Forelimb muscle (tissue), 1 donor: ENCODE measurements at places on chromosomes 4 and X. TPM values are rescaled to one million over a fixed set of nuclear protein-coding genes. Genes with fewer than 3 reads are reported as not detected.

- no peak for DNase-seq
These were observed at the start of gene RPS6KA6 for GRCh38 chrX:84187533-84188319. RPS6KA6 (minus strand) TSS chrX:84188199; CDS start chrX:84187899, 300 bp downstream.

DNA sequence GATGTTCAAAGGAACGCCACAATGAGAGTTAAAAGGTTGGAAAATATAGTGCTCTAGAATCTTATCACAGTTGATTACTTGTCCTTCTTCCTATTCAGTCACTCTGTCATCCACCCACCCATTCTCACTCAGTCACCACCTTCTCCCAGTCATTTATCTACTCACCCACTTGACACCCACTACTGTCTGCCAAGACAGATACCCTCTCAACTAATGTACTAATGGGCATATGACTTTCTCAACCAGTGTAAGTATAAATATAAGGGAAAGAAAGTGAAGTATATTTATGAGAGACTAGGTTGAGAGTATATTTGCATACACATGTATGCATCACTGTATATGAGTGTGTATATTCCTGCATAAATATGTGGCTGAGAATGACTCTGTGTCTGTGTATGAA lies 20.0 kb downstream of the MID2 start:
- DNase-seq, result no peak

GRCh38 chr4:84530871-84531270 lies 31.8 kb upstream of the NKX6-1 start:
- no peak for DNase-seq

DNA sequence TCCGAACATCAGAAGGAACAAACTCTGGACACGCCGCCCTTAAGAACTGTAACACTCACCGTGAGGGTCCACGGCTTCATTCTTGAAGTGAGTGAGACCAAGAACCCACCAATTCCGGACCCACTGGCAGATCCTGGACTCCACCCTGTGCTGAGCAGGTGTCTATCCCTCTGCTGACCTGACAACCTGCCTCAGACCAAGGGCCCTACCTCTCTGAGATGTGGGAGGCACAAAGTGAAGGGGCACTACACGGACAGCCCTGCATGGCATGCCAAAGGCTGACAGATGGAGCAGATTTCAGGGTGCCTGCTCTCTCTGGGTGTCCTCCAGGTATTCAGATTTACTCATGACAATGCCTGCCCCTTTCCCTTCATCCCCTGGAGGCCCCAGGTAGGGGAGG lies 14.0 kb upstream of the HSFX1 start:
- no peak for DNase-seq

DNA sequence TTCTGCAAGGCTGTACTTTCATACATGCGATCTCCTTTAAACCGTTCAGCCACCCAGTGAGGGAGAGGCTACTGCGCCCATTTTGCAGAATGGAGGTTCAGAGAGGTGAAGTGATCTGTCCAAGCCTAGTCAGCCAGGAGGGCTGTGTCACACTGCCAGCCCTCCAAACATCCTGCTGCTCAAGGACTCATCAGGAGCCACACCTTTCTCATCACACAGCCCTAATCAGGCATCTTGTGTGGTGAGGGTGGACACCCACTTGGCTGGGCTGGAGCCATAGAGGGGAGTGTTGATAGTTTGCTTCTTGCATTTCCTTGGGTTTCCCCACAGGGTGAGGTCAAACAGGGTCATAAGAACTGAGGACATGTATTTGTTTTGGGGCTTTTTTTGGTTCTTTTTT lies 5.4 kb upstream of the CXCR3 start:
- DNase-seq, result no peak

ANXA10 gene
- not detected for polyA plus RNA-seq

RAB9B gene
- 35.1 TPM for polyA plus RNA-seq
